ENCODE measurements at places on chromosomes 7 and 10.

DNA sequence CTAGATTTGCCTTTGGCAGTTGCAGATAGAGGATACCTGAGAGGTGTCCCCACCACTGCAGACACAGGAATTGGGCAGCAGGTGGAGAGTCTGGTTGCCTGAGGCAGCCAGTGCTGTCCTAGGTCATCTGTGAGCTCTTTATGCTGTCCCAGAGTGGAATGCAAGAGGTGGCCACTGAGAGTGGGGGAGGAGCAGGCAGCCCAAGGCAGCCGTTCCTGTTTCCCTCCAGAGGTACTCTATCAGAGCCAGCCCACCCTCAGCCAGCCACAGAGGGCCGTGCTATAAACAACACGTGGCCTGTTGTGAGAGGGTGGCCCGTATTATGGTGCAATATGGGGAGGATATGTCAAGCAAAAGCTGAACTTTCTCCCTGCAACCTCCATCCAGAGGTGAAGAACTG lies 8.5 kb downstream of the LRRC18 start:
- no peak for DNase-seq

- DNase-seq, result no peak
Observed at GRCh38 chr7:44665531-44666213, 59.2 kb downstream of the OGDH start.

DNA sequence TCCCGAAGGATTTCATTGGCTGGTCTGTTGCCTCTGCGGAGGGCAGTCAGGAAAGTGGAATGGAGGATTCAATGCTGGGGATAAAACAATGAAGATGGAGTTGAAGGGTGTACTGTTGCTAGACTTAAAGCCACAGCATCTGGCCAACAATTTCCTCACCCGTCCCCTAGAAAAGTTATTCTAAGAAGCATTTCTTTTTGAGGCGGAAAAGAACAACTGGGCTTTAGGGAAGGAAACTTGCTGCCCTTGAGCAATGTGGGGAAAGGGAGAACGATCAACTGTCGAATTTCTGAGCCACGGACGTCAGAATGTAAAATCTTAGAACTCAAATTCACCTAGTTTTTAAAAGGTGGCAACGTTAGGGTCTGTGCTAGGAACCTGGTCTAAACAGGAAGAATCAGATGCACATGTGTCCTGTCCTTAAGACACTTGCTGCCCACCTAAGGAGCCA lies 664 bp downstream of the FMC1 start:
- DNase-seq, result no peak

DNA sequence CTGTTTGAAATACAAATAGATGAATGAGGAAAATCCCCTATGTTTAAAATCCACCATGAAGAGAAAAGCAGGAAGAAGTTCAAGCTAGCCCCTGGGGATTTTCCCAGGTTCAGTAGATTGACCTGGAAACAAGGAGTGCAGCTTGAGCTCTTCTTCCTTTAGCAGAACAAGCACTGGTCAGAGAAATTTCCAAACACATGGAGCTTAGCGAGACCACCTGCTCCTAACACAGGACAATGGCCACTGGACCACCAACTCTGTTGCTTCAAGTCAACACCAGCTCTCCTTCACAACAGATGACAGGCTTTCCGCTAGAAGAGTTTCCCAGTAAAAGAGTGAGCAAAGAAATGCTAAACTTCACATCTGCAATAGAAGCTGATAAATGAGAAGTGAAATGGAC lies 9.4 kb upstream of the FBXW4 start:
- DNase-seq, result no peak

DNA sequence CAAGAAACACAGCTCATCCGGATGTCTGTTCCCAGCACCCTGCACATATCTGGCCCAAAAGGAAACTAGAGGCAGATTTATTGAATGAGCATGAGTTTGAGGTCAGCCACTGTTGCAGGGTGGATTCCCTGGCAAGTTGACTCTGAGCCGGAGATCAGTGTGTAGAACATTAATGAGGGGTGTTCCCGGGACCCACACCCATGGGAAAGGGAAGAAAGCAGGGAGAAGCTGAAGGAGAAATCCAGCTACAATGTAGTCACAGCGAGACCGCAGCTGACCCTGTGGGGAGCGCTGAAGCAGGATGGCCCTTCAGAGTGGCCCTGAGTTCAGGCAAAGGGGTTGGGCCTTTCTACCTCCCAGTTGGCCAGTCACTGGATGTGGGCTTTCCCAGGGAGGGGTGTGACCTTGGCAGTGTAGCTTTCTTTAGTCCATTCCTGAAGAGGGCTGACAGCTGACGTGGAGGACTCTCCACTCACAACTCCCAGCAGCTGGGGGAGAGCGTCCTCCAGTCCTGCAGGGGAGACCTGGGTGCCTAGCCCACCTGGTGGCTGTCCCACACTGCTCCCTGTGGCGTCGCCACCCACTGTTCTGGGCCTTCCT lies 324.2 kb upstream of the ZMIZ1 start:
- no peak for DNase-seq

GRCh38 chr10:110684800-110685446 lies 40.8 kb downstream of the RBM20 start:
- DNase-seq, result no peak

DNA sequence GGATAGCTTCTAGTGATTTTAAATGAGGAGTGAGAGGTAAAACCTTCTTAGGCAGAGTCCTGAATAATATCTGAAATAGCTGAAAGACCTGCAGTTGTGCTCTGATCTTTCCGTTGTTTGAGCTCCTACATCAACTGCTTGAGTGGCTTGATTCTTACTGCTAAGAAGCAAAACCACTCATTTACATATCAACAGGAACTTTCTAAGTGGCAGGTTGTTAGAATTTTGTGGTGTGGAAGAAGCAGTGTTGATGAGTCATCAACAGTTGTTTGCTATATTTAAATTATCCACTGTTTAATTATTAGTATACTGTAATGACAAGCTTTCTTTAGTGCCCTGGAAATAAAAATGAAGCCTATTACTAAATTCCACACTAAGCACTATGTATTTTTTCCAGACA lies 689.5 kb downstream of the DNAJB9 start:
- DNase-seq, result no peak

- no peak for DNase-seq
Observed at GRCh38 chr7:2724453-2725177, 36.6 kb downstream of the AMZ1 start.

DNA sequence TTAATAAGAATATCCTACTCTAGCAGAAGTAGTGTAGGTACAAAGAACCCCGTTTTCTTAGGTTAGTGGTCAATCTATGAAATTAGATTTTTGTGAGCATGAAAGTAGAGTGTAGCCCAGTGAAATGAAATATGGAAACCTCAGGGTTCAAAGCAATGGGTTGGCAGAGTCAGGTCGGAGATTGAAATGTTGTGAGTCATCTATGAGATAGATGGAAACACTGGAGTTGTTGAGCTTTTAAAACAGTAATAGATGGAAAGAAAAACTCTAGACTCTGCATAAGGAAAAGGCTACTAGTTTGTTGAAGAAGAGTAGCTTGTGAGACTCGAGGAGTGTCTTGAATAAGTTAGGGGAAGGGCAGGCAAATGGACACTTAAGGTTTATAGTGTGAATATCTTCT lies 251.9 kb downstream of the EXOC4 start:
- no peak for DNase-seq

GRCh38 chr10:51230887-51231585 lies 156.7 kb downstream of the PRKG1 start:
- DNase-seq, result no peak

GRCh38 chr7:17554341-17555015 lies 256.0 kb downstream of the AHR start:
- no peak for DNase-seq

DNA sequence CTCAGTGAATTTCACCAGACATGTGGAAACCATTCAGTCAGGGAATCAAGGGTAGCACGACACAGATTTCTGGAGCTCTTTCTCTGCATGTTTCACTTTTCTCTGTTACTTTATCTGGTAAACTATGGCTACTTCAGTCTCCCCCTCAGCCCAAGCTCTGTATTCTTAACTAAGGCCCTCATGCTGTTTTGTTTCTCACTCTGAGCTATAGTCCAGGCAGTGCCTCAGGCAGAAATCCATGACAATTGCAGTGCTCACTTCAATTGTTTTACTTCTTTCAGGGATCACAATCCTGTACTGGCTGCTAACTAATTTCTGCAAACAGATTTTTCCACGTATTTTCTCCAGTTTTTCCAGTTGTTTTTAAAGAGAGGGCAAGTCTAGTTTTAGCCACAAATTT lies 1599.9 kb upstream of the LRRTM3 start:
- no peak for DNase-seq

DNA sequence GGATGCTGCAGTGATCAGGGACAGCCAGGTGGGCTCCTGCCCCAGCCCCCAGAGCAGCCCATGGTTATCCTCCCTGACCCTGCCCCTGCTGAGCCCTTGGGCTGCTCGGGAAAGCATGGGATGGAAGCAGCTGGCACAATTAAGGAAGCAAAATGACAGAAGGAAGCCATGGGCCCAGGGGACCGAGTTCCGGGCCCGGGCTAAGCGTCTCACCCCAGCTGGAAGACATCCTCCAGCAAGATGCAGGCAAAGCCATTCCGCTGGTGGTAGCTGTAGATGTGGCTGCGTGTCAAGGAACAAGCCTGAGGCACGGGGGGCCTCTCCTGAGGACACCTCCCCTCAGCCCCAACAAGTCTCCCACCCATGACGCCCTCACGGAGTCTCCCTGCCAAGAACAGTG lies 1.1 kb downstream of the ATG9B start:
- no peak for DNase-seq

GRCh38 chr10:46555366-46555712 lies 1.1 kb downstream of the GPRIN2 start:
- DNase-seq, result no peak

GRCh38 chr7:128074736-128075135 lies 43.5 kb upstream of the LRRC4 start:
- DNase-seq, result no peak

All from stimulated activated CD8-positive, alpha-beta memory T cell treated with anti-CD3 and anti-CD28 coated beads, Interleukin-15, amount 100 ng/mL, for 24 hours (primary cell).